Endothelial cell (in vitro differentiated cells): ENCODE measurements at places on chromosomes 13 and 19.

DNA sequence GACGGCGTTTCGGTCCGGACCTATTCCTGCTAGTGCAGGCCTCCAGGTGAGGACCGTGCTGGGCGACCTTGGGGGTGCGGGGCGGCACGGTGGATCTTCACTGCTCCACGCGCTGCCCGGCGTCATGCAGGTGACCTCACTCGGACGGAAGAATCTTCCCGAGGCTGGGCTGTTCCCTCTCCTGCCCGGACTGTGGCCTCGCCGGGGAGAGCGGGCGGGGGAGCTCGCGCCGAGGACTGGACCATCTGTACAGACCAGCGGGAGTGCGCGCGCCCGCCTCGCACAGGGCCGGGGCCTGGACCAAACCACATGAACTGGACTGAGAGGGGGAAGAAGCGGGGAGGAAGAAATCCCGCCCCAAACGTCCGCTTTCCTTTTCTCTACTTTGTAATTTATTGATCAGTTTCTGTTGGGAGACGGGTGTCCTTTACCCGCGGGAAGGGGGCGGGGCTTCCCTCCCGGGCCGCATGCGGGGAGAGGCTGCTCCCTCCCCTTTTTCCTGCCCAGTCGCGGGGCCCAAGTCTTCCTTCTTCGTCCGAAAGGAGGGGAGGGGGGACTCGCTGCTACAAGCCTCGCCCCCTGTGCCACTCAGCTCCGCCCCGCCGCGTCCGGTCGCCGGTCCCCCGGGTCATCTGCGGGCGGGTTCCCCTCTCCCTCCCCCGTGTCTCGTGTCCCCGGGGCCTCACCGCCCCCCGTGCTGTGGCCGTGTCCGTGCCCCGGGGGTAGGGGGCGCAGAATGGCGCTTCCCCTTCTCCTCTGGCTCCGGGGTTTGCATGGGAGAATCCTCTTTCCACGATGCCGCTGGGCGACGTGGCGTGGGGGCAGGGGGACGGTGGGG is 4.9 kb downstream of the HRC start:
- H3K27ac ChIP-seq: peak overlapping the region; percentile 36
- H3K4me1 ChIP-seq: peaks cover 25% of the 10 kb centered on the region
- peak overlapping the region; percentile 94 for H3K4me3 ChIP-seq

DNA sequence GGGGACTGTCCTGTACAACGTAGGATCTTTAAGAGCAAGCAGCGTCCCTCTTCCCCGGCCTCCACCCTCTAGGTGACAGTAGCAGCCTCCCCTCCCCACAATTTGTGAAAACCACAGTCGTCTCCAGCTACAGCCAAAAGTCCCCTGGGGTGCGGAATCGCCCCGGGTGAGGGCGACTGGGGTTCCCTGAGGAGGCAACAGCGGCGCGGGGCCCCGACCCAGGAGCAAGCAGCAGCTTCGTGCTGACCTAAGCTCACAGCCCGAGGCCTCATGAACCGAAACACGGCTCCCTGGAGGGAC is 322 bp downstream of the ZNF558 start:
- no peak overlapping the region for H3K27ac ChIP-seq
- peak overlapping the region; percentile 15 for H3K4me3 ChIP-seq
- no peaks in the 10 kb centered on the region for H3K4me1 ChIP-seq
- no peak for DNase-seq

DNA sequence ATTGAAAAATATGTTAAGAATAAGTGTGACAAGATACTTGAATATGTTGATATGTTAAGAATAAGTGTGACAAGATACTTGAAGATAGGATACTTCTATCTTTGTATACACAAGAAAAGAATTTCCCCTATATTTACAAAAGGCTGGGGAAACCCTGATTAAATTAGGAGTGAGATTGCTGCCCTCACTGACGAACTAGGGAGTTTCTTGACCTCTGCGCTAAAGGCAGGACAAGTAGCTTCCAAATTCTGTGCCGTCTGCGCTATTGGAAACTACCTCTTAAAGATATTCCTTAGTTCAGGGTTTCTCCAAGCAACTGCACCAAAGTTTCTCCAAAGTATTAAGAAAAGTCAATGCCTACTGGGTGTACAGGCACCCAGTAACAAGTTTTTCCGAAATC is 730 bp downstream of the ZNF260 start:
- H3K36me3 ChIP-seq: peaks cover 44% of the 10 kb centered on the region
- H3K27ac ChIP-seq: peak overlapping the region; percentile 99
- peak overlapping the region; percentile 100 for H3K4me3 ChIP-seq
- peaks cover 11% of the 10 kb centered on the region for H3K27me3 ChIP-seq

- peak overlapping the region; percentile 96 for H3K4me3 ChIP-seq
- H3K27me3 ChIP-seq: peaks cover 13% of the 10 kb centered on the region
- peak; percentile 60 for DNase-seq
- H3K27ac ChIP-seq: peak overlapping the region; percentile 82
- H3K36me3 ChIP-seq: peaks cover 4% of the 10 kb centered on the region
- peaks cover 22% of the 10 kb centered on the region for H3K4me1 ChIP-seq
Observed at GRCh38 chr19:35715981-35716800, 1.6 kb upstream of the KMT2B start.

DNA sequence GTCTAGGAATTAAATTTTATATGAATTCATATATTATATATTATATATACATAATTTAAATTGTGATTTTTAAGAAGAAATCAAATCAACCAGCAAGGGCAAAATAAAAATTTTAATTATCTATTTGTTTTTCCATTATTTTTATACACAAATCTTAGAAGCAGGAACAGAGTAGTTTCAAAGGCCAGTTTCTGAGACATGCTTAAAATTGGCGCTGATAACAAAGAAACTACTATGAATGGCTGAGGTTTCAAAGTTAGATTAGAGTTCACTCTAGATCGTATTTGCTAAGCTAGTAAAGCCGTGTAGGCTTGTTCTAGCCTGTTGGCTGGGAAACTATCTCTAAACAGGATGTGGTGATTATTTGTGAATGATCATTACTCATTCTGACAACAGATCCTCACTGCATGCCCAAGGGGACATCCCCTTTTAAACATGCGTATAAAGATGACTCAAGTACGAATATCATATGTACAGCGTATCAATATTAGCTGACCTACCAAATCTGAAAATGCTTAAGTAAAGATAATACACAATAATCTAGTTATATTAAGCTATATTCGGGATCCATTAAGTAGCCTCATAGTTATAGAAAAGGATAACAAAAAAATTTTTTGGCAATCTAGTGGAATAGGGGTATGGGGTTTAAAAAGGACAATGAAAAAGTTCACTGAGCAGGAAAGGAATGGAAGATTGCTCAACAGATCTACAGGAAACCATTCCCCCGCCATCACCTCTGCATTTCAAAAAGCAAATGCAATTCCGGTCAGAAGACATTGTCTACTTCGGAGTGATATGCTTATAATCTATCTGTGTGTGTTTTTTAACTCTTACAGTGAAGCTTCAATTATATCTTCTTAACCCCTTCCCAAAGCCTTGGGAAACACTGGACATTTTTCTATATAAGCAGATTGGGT is 150.1 kb downstream of the SHISA2 start:
- peaks cover 11% of the 10 kb centered on the region for H3K4me1 ChIP-seq
- H3K27ac ChIP-seq: peak overlapping the region; percentile 67
- H3K27me3 ChIP-seq: peaks cover 11% of the 10 kb centered on the region
- DNase-seq: no peak

DNA sequence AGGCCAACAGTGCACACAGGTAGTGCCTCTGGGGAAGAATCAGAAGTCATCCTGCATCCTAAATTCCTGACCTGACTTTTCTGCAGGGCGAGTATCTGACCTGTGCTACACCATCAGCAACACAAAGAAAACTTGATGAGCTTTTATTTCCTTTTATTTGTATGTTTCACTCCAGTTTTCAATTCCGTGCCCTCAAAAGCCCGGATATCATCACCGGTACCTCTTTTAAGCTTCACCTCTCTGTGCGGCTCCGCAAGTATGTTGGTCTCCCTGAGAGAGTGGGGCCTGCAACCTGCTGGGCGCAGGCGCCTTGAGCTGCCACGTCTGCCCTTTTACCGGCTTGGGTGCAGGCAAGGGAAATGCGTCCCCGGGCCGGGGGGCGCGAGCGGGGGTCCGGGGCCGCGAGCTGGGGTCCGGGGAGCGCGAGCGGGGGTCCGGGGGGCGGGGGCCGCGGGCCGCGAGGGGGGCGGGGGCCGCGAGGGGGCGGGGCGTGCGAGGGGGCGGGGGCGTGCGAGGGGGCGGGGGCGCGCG is 4.3 kb upstream of the DUXA start:
- DNase-seq: no peak
- H3K27ac ChIP-seq: no peak overlapping the region
- peaks cover 6% of the 10 kb centered on the region for H3K36me3 ChIP-seq

DNA sequence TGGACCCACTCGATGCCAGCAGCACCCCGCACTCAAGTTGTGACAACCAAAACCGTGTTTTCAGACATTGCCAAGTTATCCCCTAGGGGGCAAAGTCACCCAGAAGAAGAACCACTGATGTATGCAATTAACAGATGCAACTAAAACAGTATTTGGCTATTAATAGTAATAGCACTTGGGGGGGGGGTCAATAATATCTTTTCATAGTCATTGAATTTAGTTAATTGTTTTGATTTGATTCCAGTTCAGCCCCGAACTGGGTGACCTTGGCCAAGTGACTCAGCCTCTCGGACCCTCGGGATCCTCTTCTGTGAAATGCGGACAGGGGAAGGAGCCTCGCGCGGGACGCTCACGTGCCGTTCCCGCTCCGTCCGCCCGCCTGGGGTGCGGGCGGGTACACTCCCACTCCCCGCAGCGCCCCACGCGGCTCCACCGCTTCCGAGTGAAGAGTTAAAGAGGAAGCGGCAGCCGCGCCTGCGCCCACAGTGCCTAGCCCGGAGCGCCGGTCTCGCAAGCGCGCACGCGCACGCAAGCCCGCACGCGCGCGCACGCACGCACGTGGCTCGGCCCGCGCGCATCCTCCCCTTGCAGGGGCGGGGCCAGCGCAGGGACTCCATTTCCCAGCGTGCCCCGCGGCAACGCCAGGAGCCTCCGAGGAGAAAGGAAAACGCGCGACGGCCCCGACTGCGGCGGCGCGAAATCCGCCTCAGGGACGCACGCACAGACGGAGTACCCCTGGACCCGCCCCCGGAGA is 435 bp upstream of the DAZAP1 start:
- DNase-seq: peak; percentile 100
- peaks cover 13% of the 10 kb centered on the region for H3K36me3 ChIP-seq
- peaks cover 30% of the 10 kb centered on the region for H3K4me1 ChIP-seq
- H3K4me3 ChIP-seq: peak overlapping the region; percentile 88
- H3K27me3 ChIP-seq: peaks cover 29% of the 10 kb centered on the region
